Mesenchymal stem cell (in vitro differentiated cells and primary cell): ENCODE measurements at places on chromosomes 1 and 21.

DNA sequence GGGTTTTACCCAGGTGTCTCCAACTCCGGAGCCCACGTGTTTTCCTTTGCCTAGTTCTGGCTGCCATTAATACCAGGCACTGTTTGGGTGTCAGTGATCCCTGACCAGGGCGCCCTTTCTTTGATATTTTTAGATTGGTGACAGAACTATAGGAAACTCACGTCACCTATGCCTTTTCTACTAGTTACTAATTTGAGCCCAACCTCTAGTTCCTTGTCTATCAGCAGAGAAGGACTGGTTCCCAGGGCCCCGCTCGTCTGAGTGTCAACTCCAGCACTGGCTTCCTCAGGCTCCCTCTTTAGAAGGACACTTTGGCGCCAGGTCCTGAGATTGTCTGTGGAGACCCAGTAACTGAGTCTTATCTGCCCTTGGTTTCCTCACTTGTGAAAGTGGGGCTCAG, 9.4 kb downstream of the MFN2 start:
- DNase-seq = no peak

GRCh38 chr1:24735509-24736375, 9.5 kb upstream of the CLIC4 start:
- DNase-seq = peak; percentile 40

- no peak for DNase-seq
Measured at GRCh38 chr1:11187494-11187893, 1.7 kb upstream of the ANGPTL7 start.

GRCh38 chr1:89466307-89466930, 58.2 kb upstream of the LRRC8B start:
- no peak for DNase-seq

DNA sequence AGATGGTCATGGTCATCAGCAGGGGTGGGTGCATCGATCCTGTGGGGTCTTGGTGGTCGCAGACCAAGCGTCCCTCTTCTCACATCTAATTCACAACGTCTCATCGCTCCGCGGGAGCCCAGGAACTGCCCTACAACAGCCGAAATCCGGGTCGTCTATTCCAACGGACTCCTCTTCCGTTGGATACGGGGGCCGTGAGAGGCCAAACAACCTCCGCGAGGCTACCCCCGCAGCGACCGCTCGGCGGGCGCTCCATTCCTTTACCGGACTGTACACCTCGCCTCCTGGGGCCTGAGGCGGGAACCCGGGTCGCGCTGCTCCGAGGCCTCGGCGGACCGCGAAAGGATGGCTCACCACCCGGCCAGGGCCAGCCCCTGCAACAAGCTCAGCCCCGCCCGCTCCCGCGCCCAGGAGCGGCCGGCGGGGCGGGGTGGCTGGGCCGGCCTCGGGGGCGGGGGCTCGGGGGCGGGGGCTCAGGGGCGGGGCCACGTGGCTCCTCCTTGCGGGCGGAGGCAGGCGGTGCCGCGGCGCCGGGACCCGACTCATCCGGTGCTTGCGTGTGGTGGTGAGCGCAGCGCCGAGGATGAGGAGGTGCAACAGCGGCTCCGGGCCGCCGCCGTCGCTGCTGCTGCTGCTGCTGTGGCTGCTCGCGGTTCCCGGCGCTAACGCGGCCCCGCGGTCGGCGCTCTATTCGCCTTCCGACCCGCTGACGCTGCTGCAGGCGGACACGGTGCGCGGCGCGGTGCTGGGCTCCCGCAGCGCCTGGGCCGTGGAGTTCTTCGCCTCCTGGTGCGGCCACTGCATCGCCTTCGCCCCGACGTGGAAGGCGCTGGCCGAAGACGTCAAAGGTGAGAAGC, at the start of gene QSOX1:
Gene QSOX1, plus strand, starts transcription at position 545 of the 857 bp plus-strand sequence. Its CDS starts 39 bp downstream, at position 584.
- peak; percentile 88 for DNase-seq

GRCh38 chr1:238063454-238063853, 172.7 kb upstream of the ZP4 start:
- DNase-seq = peak; percentile 17

DNA sequence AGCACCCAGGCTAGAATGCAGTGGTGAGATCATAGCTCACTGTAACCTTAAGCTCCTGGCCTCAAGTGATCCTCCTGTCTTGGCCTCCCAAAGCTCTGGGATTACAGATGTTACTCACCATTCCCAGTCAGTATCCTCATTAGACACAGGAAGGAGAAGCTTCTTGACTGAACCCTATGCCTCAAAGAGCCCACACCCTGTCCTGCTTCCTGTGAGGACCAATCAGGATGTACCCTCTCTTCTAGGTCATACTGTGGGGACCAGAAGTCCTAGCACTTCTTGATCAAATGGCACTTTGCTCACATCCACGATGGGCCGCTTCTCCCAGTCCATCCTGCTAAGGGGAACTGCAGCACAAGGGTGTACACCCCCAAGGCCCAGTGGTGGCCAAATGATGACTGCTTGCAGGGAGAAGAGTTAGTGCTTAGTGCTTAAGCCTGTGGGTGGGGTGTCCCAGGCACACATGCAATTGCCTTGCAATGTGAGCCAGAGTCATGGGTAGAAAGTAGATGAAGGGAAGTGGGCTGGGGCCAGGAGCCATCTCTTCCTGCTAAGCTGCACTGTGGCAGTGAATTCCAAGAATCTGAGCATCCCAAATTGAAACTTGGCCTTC, 9.8 kb downstream of the CD34 start:
- DNase-seq = no peak
